ENCODE measurements at places on chromosomes 11 and 22. TPM values are rescaled to one million over a fixed set of nuclear protein-coding genes. Genes with fewer than 3 reads are reported as not detected.

DNA sequence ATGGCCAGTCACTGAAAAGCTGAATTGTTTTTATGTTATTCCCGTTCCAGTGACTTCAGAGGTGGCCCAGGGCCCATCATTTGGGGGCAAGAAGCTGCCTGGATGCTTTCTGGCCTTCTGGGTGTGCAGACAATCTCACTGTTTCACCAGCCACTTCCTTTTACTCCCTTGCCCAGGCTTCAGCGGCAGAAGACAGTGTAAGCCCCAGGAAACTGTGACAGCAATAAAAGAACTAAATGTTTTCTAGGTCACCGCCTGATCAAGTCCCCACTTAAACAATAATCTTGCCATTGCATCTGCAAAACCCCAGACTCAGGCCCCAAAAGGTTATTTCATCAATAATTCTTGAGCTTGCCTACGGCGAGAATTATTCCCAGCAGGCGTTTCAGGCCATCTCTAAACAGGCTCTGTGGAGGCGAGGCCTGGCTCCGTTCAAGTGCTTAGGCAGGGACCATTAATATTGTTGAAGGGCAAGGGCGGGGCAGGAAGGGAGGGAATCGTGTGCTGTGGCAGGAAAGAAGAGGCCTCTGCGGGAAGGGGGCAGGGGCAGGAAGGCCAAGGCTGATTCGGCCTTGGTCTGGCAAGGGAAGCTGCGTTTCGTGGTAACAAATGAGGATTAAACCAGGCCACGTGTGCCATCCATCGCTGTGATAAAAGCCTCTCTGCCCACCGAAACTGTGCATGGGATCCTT lies 252.3 kb downstream of the KIRREL3 start:
- no peak for DNase-seq

DNA sequence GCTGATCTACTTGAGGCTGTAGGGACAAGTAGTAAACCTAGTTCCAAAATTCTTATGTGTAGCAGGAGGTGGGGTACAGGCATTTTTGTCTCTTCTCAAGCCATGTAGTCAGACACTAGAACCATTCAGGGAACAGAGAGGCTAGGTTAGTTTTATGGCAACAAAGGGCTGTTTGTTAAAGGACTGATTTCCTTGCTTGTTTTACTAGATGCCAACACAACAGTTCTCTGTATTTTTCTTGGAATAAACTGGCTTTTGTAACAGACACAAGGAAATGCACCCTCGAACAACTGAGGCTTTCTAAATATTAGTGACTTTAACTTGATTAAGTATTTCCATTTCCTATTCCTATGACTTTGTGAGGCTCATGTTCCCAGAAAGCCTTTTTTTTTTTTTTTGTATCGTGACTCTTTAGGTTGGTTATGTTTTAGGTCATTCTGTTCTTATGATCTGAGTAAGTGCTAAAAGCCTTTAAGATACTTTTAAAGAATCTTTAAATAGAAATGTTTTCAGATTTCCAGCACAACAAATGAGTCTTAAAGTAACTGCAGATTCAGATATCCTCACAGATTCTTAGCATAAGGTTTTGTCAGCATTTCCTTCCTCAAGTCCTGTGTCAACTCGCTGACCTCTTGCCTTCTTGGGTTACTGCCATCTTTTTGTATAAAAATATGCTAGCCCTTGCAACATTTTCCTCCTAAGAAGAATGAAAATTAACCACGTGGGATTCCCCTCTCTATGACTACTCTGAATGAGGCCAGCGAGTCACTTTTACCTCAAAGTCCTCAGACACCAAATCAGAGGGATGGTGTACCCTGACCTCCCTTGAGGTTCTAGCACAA lies 92.5 kb downstream of the CCDC83 start:
- no peak for DNase-seq

DNA sequence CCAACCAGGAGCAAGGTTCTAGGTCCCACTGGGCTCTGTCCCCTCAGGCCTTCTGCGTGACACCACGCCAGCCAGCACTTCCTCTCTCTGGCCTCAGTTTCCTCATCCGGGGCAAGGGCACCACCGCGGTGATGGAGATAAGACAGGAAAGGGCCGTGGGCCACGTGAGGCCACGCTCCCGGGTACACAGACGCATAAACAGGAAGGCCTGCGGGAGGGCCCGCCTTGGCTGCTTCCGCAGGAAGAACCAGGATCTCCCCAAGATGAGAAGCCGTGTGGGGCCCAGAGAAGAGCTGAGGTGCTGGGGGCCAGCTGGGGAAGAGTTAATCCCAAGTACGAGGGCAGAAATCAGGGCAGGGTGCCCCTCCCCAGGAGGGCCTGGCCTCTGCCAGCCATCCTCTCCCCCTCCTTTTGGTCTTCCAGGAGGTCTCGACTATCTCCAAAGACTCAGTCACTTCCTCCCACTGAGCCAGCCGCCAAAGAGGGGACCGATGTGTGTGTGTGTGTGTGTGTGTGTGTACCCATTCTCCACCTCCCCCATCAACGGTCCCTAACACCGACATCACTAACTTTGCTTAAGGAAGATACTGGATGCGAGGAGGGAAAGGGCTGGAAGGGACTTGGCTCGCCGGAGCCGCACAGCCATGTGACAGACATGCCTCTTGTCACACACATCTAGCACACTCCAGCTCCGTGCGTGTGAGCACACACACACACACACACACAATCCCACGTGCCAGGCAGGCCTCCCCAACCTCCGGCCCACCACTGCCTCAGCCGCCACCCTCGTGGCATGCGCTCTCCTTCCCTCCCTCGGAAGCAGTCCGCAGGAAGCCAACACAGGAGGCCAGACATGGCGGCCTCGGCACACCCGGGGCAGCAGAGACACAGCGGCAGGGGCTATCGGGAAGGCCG lies 1.4 kb downstream of the MFNG start:
- DNase-seq, result peak; percentile 75

DNA sequence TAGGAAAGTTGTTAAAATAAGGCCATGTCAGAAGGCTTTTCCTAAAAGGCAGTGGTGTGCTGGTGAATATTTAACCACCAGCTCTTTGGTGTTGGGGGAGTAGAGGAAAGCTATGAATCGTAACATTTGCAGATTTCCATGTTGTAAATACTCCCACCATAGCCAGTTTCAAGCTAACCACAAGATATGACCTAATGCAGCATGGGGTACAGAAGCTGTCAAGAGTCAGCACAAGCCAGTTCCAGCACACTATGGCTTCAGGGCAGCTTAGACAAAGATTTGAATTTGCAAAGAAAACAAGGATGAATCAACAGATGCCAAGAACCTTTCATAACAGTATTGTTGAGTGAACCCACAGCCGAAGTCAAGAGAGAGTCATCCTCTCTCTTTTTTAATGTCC lies 40.0 kb downstream of the COMMD9 start:
- DNase-seq, result no peak

DNA sequence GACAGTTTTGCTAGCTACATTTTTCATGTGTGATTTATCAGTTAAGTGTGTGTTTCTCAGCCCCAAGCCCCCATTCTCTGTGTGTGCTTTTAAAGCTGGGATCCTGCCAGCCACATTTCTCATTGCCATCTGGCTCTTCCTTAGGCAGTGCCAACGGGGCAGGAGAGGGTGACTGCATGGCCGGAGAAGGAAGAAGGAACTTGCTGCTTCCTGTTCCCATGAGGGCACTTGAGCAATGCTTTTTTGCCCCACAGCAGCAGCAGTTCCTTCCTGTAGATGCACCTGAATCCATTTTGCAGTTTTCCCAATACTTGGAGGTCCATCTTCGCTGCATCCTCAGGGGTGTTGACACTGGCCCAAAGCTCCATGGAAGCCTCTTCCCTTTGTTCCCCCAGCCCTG lies 37.5 kb downstream of the TNRC6B start:
- no peak for DNase-seq

DNA sequence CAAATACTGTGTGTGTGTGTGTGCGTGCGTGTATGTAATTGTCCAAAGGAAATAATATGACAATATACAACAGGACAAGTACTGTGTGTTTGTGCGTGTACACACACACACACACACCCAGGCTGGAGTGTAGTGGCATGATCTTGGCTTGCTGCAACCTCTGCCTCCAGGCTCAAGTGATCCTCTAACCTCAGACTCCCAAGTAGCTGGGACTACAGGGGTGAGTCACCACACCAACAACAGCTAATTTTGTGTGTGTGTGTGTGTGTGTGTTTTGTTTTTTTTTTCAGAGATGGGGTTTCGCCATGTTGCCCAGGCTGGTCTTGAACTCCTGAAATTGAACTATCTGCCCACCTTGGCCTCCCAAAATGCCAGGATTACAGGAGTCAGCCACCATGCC lies 61.5 kb downstream of the NUP98 start:
- DNase-seq, result no peak

- no peak for DNase-seq
Measured at GRCh38 chr11:114208377-114208776, 87.8 kb upstream of the NNMT start.

DNA sequence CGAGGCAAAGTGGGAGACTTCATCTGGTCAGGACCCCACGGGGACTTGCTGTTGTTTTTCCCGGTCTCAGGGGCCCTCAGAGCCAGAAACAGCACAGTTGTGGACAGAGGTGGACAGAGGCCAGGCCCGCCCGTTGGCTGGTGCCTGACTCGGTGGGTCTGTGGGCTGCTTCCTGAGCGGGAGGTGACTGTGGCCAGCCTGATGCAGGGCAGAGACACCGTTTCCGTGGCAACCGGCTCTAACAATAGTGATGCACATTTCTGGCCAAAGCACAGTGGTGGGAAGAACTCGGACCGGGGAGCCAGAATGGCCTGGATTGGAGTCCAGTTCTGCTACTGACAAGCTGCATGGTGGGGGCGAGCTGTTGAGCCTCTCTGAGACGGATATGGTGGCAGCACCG lies 58.7 kb upstream of the ATXN10 start:
- no peak for DNase-seq

GRCh38 chr11:101612481-101612880 lies 28.7 kb upstream of the TRPC6 start:
- no peak for DNase-seq

DNA sequence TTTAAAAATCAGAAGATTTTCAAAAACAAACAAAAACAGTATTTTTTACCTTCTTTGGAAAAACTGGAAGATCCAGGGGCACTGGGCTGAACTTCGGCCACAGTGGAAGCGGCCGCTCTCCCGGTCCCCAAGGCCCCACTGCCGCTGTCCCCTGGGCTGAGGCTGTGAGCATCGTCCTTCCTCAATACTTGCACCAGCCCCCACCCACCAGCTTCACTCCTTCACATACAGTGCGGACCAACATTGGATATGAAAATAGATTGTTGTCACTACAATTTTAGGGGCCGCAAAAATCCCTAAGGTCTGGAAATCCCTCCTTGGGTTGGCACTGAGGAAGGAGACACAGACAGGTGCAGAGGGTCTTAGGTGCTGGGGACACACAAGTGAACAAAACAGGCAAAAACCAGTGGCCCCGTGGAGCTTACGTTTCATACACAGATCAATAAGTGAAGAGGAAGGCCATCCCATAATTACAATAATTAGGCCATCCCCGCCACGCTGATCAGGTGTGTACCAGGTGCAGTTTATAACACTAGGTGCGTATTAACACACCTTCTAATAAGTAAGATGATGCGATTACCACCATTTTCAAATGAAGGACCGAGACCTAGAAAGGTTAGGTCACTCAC lies 28.2 kb upstream of the SLC22A12 start:
- no peak for DNase-seq

GRCh38 chr11:73781303-73781702 lies 6.4 kb upstream of the MRPL48 start:
- no peak for DNase-seq

DNA sequence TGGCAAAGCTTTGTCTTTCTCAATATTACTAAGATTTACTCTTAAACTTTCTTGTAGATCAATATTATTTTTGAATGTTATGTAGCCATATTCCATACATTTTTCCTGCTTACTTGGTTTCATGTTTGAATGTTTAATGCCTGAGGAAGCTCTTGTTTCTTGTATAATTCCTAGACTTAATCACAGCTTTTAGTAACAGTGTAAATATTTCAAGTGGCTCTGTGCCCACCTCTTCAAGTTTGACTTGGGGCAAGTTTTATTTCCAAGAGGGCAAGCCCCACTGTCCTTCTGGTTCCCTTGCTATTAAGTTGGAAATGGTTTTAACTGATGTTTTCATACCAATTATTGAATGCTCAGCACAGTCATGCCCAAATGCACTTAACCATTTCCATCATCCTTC lies 1004.1 kb downstream of the OPCML start:
- no peak for DNase-seq

DNA sequence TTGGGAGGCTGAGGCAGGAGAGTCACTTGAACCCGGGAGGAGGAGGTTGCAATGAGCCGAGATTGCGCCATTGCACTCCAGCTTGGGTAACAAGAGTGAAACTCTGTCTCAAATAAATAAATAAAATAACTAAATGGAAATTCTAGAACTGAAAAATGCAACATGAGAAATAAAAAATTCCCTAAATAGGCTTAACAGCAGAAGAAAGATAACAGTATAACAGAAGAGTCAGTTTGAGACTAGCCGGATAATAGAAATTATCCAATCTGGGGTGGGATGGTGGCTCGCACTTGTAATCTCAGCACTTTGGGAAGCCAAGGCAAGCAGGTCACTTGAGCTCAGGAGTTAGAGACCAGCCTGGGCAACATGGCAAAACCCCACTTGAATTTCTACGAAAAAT lies 14.1 kb downstream of the SLC25A1 start:
- no peak for DNase-seq

DNA sequence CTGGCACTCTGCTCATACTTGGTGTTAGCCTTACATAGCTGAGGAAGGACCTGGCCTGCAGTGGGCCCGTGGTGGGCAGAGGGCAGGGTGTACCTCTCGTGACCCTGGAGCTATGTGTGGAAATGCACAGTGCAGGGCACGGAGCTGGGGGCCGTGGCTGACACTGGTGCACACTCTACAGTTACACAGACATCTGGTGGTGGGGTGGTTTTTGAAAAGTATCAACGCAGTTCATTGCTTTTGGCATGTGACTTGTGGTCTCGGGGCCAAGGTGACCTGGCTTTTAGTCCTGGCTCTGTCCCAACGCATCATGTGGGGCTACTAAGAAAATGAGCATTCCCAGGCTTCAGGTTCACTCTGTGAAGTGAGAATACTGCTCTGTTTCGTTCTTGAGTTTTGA lies 553.6 kb downstream of the NTM start:
- no peak for DNase-seq

- DNase-seq, result no peak
Measured at GRCh38 chr11:68333173-68333572, 20.8 kb downstream of the LRP5 start.

DNA sequence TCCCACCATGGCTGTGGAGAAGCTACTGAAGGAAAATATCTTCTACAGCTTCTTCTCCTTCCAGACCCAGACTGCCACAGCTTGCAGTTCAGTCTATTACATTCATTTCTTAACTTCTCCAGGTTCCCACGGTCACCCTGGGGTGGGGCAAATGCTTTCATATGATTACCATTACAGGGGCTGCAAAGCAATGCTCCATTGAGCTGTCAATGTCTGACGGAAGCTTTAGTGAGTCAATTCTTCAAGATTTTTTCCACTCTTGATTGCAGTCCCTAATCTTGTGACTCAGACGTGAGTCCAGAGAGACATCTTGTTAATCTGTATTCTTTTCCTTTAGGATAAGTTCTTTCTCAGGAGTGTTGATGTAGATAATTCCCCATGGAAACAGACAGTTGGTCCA lies 233.4 kb upstream of the DDI1 start:
- no peak for DNase-seq

- DNase-seq, result no peak
Measured at GRCh38 chr11:74205181-74205580, 34.1 kb downstream of the PPME1 start.

The USP2 gene
- 0.20 TPM for total RNA-seq

The KRTAP5-7 gene
- total RNA-seq, result not detected

The C22orf42 gene
- total RNA-seq, result not detected

The NDUFS8 gene
- 79.1 TPM for total RNA-seq

The OR52I2 gene
- not detected for total RNA-seq

Measured in T-cell (primary cell).